ENCODE measurements at places on chromosomes 5 and 9.

DNA sequence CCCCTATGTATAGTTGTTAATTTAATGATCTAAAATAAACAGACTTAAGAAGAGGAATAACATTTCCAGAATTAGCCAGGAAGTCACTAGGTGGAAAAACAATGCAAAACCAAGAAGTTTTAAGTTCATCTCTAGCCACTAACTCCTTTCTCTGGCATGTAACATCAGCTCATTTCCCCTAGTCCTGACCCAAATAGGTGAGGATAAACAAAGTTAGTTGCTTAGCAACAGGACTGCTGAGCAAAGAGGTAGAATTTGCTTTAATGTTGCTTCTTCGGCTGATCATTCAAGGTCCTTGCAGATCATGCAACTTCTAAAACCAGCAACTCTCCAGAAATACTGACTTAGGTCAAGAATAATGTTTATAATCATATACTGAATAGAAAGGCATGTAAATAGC, 675.8 kb downstream of the CETN3 start:
- no peak for DNase-seq

GRCh38 chr9:117771136-117771535, 66.9 kb downstream of the TLR4 start:
- no peak for DNase-seq

- DNase-seq: no peak
These were observed 102.9 kb downstream of the MARCHF3 start for GRCh38 chr5:126927429-126927828.

DNA sequence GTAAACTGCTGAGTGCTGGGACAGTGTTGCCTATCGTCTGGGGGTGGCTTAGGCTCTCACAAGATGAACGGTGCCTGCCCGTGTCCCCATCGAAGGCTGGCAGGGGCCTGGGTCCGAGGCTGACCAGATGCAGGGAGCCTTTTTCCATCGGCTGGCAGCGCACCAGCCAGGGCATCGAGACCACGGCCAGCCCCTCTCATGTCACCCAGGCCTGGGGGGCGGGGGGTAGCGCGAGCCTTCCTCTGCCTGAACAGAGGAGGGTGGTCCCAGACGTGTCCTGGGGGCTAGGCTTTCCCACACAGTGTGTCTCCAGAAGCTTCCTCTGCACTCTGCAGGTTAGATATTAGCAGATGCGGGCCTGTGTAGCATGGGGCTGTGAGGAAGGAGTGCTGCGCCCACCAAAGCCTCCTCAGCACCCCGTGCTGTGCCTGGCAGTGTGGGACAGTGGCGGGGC, 17.3 kb downstream of the FGD3 start:
- DNase-seq: no peak

- no peak for DNase-seq
These were observed 12.5 kb upstream of the PARP8 start for GRCh38 chr5:50653946-50654345.

DNA sequence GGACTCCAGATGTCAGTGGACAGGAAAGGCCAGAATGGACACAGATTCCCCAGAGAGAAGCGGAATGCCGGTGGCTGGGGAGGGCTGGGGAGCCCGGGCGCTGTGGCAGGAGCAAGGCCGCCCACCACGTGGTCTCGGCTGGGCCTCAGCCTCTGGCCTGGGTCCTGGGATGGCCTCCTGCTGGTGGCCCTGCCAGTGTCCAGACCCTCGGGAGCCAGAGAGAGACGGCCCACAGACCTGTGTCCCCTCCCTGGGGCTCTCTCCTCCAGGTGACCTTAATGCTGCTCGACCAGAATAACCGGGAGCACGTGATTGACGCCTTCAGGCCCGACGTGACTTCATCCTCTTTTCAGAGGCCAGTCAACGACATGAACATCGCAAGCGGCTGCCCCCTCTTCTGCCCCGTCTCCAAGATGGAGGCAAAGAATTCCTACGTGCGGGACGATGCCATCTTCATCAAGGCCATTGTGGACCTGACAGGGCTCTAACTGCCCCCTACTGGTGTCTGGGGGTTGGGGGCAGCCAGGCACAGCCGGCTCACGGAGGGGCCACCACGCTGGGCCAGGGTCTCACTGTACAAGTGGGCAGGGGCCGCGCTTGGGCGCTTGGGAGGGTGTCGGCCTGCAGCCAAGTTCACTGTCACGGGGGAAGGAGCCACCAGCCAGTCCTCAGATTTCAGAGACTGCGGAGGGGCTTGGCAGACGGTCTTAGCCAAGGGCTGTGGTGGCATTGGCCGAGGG, 19.0 kb downstream of the FBXW5 start:
- DNase-seq: no peak

DNA sequence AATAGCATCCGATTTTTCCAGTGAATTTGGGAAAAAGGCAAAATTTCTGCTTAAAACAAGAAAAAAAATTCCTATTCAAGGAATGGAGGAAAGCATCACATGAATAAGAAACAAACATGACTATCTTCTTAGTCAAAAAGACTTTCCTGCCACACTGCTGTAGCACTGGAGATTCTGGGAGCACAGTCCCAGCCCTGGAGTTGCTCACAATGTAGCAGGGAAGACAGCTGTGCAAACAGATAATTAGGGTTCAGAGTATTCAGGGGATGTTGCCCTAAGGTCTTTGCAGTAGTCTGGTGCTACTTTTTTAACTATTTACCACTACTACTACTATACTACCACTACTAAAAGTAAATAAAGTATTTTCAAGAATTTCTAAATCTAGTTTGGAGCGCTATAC, 86.5 kb downstream of the BNC2 start:
- DNase-seq: no peak
